ENCODE measurements at places on chromosomes 4 and X.
A peak's percentile ranks its signal among the peaks of the same experiment; 100 is the strongest.

GRCh38 chr4:7725951-7726350 lies 213.7 kb downstream of the AFAP1 start:
- no peak for DNase-seq

GRCh38 chrX:31139961-31140360 lies 68.1 kb upstream of the FTHL17 start:
- no peak for DNase-seq

DNA sequence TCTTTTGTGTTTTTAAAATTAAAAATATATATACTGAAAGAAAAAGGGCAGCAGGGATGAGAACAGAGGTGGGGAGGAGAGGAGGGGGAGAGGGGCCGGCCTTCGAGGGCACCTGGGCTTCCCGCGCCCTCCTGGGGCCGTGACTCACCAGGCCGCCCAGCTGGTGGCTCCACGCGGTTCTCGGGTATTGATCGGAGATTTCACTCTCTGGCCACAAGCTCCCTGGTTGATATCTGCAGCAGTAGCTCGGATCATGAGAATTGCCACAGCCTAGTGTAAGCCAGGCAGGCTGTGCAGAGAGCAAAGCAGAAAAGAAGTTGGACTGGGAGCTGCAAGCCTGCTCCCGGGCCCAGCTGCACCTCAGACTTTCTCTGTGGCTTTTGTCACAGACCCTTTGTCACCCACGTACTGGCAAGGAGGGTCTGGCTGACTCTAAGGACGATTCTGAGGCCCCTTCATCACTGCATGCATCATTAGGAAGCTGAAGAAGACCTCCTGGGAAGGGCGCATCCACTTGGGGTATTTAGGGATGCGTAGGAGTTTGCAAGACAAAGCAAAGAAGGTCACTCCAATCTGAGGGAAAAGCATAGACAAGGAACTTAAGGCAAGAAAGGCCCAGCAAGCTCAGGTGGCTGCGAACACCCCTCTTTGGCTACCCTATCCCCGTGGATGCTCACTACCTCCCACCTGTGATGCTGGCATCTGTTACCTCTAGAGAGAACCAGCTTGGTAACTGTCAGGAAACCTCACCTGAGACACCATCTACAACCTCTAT lies 71.7 kb downstream of the CPZ start:
- DNase-seq = peak; percentile 30

DNA sequence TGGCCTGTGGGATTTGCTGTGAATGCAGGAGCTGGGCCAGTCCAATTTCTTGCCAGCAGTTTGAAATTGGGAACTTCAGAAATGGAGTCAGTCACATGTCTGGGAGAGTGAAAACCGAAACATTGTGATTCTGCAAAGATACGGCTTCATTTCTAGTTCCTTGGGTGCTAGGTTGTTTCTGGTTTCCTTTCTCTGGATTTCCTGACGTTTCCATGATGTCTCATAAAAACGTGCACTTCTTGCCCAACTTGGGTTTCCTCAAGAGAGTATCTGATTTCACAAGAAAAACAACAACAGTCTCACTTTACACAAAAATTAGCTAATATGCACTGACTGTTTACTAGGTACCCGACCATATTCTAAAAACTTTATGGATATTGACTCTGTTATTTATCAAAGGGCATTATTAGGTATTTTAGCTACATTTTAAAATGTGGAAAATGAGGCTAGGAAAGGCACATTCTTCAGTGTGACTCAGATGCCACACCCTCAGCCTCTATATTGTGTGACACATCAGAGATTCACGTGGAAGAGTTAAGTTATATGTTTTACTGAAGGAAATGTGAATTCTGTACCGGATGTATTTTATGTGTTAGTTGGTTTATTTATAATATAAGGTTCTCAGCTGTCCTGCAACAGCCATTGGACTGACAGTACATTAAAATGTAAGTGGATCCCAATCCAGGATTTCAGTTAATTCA lies 225.0 kb upstream of the PUDP start:
- no peak for DNase-seq

DNA sequence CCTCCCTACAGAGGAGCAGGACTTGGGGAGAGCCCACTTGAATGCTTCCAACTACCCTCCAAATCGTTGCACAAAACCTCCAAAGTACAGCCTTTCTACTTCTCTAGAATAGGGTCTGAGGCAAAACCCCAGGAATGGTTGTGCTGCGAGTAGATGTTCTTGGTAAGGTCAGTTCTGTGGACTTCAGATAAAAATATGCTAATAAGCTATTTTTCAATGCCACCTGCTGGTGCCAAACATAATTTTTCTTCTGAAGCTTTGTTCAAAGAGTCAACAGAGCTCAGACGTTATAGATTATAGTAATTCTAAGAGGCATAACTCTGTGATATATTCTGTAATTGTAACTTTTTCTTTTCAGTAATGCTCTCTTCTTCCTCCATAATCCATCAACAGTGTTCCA lies 425.7 kb downstream of the GPAT3 start:
- no peak for DNase-seq

GRCh38 chr4:158821228-158821971 lies 52.6 kb downstream of the FNIP2 start:
- DNase-seq = no peak

GRCh38 chrX:130769835-130770234 lies 133.2 kb downstream of the ENOX2 start:
- no peak for DNase-seq

- peak; percentile 89 for DNase-seq
Observed at GRCh38 chr4:82372517-82373485, 990 bp downstream of the HNRNPD start.

DNA sequence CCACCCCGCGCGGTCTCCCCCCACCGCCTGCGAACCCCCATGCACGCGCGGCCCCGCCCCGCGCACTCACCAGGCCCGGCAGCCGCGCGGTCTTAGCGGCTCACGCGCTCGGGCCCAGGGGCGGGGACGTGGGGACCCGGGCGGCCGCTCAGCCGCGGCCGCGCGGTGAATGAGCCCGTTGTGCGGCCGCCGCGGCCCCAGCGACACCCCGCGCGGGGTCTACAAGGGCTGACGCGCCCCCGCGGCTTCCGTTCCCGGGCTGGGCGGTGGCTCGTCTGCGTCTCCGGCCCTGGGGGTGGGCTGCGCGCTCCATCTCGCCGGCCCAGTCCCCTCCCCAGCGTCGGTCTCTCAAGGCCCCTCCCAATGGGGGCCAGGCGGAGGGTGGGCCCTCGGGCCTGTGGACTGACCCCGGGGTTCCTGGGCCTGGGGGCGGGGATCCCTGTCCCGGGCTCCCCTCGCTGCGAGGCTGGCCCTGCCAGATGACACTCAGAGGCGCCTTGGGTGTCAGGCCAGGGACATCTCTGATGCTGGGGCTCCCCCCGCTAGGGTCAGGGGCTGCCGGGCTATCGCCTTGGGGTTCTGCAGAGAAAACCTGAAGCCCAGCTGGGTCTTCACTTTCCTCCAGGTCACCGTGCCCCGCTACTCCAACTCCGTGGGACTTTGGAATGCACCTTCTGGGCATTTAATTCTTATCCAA lies 4.3 kb upstream of the SLC26A1 start:
- DNase-seq = no peak

GRCh38 chrX:3161681-3162080 lies 120.4 kb downstream of the ARSF start:
- DNase-seq = no peak

DNA sequence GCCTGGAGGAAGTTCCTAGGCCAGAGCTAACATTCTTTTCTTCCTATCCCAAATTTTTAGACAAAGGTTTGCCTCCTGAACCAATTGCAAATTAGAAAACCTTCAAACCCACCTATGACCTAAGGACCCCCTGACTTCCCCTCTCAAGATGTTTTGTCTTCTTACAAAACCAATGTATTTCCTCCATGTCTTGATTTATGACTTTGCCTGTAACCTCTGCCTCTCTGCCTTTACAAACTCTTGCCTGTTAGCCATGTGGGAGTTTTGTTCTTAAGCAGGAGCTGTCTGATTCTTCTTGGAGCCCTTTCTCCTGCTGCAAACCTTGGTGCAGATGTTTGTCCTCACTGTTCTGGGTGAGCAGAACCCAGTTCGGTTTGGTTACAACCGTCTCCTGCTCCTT lies 222.3 kb upstream of the BOD1L1 start:
- DNase-seq = no peak

DNA sequence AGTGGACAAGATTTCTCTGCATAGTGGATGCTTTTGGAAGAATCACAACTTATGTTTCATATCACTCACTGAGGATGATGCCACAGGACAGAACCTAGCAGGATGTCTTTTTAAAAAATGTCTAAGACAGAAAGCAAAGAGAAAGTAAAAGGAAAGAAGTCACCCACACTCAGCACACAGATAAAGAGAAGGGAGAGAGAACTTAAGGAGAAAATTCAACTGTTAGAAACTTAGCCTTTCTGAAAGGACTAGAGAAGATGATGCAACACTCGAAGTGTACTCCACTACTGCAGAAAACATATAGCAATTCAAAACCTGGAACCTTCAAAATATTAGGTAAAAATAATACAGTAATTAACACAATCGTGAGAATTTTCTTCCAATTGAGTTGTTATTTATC lies 52.8 kb upstream of the STK26 start:
- no peak for DNase-seq

DNA sequence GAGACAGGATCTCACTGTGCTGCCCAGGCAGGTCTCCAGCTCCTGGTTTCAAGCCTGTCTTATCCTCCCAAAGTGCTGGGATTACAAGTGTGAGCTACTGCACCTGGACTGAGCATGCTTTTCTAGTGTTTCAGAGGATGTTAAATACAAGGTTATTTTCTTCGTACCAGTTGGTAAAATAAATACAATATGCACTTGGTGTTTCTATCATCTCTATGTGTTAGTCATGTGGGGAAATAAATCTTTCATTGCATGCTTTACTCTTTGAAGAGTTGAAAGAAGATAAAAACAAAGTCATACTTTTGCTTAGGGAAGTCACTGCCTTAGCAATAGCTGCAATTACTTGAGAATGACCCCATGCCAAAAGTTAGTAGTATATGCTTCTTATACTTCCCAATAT lies 162.3 kb downstream of the PCDH7 start:
- no peak for DNase-seq
